ENCODE measurements at places on chromosomes 7 and 10.

- peak; percentile 52 for DNase-seq
Measured at GRCh38 chr7:37284805-37285231, 163.8 kb downstream of the ELMO1 start.

- no peak for DNase-seq
Measured at GRCh38 chr7:123724817-123725253, 24.0 kb downstream of the WASL start.

DNA sequence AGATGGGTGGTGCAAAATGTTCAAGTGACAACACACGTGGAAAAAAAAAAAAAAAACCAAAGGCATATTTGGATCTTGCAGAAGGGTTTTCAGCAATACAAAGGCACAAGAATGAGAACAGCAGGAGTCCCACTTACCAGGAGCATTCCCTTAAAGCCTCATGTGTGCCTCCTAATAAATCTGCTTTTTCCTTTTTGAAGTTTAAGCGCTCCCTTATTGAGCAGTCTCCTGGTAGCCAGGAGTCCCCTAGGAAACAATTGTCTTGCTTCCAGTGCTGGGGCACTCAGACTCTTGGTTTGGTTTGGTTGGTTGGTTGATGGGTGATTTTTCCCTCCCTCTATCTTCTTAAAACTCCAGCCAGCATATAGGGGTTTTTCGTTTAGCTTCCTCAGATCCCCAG is 321.8 kb upstream of the NFE2L3 start:
- no peak for DNase-seq

DNA sequence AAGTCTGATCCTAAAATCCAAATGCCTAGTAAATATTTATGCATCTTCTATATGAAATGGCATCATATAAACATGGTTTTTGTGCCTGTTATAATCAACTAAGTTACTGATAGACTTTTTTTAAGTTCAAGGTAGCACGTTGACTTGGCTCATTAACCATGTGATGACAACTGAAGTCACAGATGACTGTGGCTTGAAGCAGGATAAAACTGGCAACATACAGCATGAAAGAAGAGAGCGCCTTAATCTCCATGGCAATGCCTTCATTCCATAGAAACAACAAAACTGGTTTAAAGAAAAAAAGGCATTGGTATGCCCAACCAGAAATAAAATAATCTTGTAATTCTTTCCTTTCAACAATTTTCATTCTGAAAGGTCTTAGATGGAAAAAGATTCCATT is 188.9 kb upstream of the CDK1 start:
- DNase-seq, result no peak

GRCh38 chr7:15560968-15561367 is 847 bp downstream of the AGMO start:
- no peak for DNase-seq

DNA sequence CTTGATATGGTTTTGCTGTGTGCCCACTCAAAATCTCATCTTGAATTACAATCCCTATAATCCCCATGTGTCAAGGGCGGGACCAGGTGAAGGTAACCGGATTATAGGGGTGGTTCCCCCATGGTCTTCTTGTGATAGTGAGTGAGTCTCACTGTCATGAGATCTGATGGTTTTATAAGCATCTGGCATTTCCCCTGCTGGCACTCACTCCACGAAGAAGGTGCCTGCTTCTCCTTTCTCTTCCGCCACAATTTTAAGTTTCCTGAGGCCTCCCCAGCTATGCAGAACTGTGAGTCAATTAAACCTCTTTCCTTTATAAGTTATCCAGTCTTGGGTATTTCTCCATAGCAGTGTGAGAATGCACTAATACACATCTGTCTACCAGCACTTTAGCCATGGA is 109.5 kb upstream of the SDK1 start:
- DNase-seq, result no peak

DNA sequence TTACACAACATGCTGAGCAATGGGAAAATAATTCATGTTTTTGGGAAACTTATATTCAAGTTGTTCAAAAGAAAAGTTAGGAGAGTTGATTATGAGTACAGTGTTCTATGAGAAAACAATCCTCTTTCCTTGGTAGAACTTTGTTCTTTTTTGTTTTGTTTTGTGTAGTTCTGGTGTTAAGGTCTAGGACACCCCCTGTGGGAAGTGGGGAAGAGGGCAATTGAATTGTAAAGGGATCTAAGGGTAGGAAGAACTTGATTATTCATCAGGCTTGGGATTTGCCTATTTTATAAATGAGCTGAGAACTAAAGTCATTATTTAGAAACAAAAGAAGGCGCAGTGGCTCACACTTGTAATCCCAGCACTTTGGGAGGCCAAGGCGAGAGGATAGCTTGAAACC is 25.9 kb upstream of the CDK13 start:
- DNase-seq, result no peak

GRCh38 chr10:120689777-120690529 is 161.2 kb upstream of the WDR11 start:
- no peak for DNase-seq

DNA sequence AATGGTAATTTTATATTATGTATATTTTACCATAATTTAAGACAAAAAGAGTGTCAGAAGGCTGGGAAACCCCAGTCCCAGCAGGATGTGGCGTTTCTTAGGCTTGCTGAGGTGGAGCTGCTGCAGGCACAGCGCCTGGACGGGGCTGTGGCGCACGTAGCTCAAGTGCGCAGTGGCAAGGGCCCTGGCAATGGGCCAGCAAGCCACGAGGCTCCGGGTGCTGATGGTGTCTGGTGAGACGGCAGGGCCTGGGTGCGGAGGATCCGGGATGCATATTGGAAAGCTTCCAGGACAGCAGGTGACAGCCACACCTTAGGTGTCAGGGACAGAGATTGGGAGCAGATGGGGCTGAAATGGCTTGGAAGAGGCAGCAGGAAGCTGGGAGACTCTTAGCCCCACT is 37.2 kb downstream of the CLEC2L start:
- DNase-seq, result no peak

DNA sequence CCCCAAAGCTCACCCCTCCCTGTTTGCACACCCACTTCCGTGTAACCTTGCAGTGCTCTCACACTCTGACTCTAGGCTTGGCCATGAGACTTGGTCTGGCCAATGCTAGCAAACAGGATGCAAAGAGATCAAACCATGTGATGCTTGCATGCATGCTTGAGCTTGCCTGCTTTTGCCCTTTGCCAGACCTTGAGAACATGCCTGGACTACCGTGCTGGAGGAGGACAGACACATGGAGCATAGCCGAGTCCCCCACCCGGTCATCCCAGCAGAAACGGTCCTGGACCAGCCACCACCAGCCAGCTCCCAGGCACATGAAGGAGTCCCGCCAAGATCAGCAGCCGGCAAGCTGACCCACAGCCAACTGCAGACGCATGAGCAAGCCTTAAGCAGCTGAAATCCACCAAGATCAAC is 23.4 kb downstream of the PYROXD2 start:
- DNase-seq, result no peak

DNA sequence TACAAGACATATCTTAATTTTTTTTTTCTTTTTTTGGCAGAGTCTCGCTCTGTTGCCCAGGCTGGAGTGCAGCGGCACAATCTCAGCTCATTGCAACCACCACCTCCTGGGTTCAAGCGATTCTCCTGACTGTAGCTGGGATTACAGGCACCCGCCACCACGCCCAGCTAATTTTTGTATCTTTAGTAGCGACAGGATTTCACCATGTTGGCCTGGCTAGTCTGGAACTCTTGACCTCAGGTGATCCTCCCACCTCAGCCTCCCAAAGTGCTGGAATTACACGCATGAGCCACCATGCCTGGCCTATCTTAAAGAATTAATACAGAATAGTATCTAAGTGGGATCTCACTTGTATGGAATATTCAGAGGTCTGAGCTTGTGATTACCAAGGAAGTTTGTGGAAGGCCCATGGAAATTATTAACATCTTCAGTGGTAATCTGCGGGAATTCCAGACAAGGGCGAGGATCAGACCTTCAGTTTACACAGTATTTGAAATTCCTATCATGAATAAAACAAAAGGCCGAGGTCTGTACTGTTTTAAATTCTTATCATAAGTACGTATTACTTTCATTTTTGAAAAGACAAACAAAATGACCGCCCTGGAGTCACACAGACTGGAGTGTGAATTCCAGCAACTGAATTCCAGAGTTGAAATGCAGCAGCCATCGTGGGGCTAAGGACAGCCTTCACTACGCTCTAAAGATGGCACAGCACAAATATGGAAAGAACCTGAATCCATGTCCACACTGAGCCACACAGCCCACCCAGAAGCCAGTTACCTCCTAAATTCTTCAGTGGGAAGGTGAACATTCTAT is 16.7 kb downstream of the GPRIN2 start:
- no peak for DNase-seq

GRCh38 chr10:133159950-133160825 is at the start of gene KNDC1:
Gene KNDC1 (plus strand): TSS chr10:133160219. CDS start chr10:133160468, 249 bp downstream.
- DNase-seq, result no peak

GRCh38 chr7:46682836-46683624 is 762.0 kb upstream of the IGFBP3 start:
- no peak for DNase-seq

DNA sequence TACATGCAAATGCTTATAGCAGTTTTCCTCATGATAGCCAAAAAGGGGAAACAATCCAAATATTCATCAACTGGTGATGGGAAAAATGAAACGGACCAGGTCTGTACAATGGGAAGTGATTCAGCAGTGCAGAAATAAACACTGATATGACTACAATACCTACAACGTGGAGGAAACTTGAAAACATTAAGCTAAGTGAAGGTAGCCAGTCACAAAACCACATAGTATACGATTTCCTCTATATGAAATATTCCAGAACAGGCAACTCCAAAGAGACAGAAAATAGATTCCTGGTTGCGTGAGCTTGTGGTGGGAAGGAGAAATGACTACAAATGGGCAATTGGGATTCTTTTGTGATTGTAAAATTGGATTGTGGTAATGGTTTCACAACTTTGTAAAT is 263.1 kb upstream of the PITRM1 start:
- no peak for DNase-seq

GRCh38 chr7:7080802-7081201 is 101.5 kb upstream of the C1GALT1 start:
- DNase-seq, result no peak

- peak; percentile 45 for DNase-seq
Measured at GRCh38 chr10:14536241-14537213, 205.8 kb upstream of the FRMD4A start.

DNA sequence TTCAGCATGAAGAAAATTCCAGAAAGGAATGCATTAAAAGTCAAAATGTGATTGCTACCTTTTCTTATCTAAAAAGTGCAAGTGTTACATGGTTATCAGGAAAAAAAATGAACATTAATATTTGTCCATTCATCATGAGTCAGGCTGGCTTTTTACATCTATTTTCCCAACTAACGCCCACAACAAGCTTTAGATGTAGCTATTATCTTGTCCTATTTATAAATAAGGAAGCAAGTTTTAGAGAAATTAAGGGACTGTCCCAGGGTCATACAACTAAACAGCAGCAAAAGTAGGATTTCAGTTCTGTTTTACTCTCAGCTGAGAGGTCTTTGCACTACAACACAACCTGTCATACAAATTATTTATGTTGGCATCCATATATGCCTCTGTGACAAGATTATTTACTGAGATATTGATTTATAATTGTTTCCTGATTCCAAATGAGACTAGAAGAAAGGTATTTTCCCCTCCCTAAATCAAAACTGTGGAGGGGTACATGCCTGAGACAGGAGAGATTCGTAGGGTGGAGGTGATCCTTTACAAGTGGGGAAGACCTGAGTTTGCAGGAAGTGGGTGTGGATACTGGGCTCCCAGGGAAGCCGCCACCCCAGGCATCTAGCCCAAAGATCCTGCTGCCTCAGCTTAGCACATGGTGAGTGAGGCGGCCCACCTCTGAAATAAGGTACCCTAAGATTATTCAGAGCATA is 57.2 kb upstream of the ARID5B start:
- DNase-seq, result peak; percentile 23

DNA sequence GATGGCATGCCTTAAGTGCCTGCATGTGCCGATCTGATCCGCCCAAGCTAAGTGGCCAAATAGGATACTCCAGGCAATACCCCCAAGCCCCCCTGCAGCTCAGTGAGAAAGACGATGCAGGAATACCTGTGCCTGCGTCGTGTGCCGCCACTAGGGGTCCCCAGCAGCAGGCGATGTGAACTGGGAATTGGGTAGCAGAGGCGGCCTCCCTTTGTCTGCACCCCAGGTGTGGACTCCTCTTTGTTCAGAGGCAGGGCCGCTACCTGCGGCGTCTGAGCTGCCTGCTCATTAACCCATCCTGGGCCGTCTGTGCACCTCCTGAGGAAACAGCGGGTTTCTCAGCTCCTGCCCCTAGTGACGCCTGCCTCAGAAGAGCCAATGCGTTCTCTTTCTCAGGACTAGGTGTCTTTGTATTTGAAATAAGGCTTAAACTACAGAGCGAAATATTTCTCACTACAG is 4.8 kb upstream of the CHN2 start:
- peak; percentile 65 for DNase-seq

- DNase-seq, result peak; percentile 70
Measured at GRCh38 chr7:128679920-128680319, 7.8 kb downstream of the GARIN1A start.

DNA sequence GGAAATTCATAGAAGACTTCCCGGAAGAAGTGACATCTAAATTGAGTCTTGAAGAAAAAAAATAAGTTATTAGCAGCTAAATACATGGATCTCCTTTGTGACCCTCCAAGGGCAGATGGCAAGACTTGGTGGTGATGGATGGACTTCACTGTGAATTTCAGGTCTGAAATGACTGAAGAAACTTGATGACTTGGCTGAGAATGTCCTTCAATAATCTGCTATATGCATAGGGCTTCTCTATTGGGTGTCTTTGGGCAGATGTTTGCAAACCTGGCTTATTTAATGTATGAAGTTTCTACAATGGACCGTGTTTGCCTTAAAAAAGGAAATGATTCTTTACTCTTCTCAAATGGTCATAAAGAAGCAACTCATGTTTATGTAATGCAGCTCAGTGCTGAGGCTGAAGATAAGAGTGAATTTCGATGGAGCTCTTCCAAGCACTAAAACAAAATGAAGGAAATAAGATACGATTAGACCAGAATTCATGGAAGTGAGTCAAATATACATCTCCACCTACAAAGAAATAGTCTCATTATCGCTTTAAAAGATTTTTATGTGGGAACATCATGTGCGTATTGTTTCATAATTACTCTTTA is 116.6 kb upstream of the WDR11 start:
- DNase-seq, result no peak

- no peak for DNase-seq
Measured at GRCh38 chr7:139626817-139627216, 103.3 kb downstream of the CLEC2L start.

DNA sequence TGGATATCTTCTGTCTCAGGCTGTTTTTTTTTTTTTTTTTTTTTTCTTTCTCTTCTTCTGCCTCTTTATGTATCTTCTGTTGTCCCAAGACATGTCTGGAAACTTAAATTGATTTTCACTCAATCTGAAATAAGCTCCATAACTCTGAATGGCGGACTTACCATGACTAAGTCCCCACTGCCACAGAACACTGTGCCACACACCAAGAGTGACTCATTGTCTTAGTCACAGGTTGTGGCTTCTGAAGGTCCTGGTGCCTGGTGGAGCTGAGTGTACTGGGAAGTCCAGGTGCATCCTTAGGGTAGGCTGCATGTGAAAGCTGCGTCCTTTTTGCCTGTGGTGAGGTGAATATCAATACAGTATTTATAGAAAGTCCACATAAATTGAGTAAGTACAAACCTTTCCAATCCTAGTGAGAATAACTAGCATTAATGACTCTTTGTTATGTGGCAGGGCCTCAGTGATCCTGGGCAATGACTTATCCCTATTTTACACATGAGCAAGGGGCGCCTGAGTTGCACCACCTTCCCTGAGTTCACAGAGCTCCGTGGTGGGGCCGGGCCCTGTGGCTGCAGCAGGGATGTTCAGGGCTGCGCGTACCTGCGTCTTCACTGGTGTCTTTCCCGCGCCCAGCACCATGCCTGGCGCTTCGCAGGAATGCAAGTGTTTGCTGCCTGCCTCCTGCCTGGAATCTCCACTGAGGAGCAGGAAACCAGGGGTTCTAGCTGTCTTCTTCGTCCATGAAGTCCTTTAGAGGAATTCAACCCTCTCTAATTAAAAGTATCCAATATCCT is 4.3 kb downstream of the PFKP start:
- DNase-seq, result no peak
